Activated CD8-positive, alpha-beta memory T cell treated with anti-CD3 and anti-CD28 coated beads for 1 hour (primary cell): ENCODE measurements at places on chromosomes 12 and 14.

DNA sequence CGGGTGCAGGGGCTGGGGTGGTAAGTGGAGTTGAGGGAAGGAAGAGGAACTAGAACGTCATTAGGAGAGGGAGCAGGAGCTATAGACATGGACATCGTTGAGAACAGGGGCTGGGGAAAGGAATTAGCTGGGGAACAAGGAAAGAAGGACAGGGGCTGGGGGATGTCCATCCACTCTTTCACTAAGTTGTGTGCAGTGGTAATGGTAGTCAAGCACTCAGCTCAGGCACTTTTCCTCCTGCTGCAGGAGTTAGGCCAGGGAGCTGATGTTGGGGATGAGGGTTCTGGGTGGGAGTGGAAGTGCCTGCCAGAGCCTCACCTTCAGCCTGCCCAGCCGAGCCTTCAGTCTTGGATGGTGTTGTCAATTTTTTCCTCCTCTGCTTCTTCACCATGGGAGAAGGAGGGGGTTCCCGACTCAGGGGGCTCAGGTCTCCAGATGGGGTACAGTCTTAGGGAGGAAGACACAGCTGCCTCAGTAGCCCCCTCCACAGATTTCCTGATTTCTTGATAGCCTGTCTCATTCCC, 9.2 kb downstream of the AGAP2 start:
- DNase-seq, result no peak

DNA sequence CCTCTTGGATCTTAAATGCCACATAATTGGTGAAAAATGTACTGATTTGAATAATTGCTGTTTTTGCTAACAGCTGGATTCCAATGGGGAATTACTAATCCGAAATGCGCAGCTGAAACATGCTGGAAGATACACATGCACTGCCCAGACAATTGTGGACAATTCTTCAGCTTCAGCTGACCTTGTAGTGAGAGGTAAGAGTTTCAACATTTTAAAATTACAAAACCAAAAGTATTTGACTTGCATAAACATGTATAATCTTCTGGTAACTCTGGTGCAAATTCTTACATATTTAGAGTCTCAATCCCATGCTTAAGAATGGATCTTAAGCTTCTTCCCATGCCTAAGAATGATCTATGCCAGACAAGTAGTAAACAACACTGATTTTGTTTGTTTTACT, 229.1 kb upstream of the PDZRN4 start:
- no peak for DNase-seq

GRCh38 chr14:99225436-99226203, 46.4 kb downstream of the BCL11B start:
- no peak for DNase-seq

DNA sequence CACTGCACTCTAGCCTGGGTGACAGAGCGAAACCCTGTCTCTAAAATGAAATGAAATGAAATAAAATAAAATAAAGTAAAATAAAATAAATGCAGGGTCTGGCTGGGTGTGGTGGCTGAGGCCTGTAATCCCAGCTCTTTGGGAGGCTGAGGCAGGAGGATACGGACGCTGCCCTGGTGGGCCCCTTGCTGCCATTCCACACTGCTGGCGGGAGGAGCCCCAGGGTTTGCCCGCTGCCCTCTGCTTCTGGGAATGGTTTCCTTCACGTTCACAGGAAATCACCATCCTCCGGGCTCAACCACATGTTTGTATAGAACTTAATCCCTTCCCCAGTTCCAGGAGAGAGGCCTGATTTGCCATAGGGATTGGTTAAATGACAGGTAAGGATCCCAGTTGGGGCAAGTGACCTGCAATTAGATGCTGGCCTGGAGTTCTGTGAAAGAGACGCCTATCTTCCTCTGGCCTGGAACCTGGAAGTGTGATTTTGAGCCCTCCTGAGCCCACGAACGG, 29.3 kb downstream of the CALM1 start:
- DNase-seq, result no peak

DNA sequence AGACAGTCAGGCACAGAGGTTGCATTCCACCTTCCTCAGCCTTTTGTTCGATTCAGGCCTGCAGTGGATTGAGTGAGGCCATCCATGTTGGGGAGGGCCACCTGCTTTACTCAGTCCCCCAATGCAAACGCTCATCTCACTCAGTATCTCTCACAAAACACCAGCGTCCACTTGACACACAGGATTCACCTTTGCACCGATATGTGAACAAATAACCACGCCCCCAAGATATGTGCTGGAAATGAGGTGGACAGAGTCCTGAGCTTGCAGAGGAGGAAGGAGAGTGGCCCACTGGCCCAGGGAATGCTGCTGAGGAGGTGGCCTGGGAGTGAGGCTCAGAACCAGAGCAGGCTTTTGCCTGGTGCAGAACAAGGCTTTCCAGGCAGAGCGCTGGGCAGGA, 60.7 kb downstream of the DNAH10 start:
- no peak for DNase-seq

GRCh38 chr12:25886396-25886795, 72.1 kb upstream of the RASSF8 start:
- no peak for DNase-seq

GRCh38 chr14:83975841-83976770, 1553.8 kb upstream of the FLRT2 start:
- DNase-seq, result no peak

DNA sequence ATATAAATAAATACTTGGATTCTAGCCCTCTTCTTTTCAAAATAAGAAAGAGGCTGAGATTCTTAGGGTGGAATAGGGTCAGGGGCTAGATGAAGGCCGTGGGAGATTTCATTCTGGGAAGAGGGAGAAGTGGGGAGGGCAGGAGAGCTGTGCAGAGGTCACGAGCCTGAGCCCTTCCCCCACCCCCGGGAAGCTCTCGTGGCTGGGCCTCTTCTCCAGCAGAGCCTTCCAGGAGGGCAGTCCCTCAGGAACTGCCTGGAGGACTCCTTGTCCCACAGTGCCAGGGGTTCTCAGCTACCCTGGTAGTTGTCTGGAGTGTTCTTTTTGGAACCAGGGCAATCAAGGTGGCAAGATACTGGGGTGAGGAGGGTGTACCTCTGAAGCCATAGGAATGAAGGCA, 94.0 kb downstream of the ESR2 start:
- DNase-seq, result no peak

DNA sequence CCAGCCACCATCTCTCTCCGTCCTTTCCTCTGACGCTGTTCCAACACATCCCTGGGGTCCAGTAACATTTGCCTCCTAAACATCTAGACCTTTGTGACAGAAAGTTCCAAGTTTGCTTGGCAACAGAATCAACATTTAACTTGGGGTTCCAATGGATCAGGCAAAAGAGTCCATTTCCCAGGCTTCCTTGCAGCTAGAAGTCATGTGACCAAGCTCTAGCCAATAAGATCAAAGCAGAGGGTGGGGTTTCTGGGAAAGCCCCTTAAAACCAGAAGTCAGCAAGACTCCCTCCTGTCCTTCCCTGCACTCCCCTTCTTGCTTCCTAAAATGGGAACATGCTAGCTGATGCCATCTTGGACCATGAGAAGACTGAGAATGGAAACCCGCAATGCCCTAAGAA, 14.7 kb downstream of the FOXN3 start:
- no peak for DNase-seq

DNA sequence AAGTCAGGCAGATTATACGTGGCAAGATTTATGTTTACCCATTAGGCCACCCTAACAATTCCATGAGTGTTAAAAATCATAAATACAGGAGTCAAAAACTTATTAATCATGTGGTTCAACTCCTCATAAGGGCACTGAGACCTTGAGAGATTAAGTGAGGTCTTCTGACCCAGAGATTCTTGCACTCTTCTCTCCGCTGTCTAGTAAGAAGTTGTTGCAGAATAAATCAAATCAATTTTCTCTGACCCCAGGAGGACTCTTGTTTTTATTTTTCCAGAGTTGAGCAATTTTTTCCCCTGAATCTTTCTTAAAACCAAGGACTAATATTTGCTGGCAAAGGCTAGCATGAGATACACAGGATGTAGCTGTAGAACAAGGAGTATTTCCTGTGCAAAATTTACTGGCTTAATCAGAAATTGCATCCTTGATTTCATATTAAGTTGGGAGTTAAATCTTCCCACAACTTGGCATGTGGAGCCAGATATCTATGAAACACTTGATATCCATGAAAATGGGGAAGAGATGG, 90.9 kb upstream of the PTHLH start:
- no peak for DNase-seq

DNA sequence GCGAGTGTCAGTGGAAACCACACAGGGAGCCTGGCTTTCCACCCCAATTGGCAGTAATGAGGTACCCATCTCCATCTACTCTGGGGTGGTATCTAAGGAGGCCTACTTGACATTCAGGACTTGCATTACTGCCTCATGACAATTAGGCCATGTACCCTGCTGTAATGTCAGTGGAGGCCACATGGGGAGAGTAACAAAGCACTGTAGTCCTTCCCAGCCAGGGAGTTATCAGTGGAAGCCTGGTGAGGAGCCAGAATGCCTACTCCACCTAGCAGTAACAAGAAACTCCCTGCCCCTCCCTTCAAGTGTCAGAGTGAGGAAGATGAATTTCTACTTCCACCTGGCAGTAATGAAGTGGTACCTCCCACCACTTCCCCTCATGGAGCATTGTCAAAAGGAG, 12.5 kb downstream of the TIMM9 start:
- DNase-seq, result no peak

- DNase-seq, result no peak
These were observed 101.0 kb downstream of the DERA start for GRCh38 chr12:16012117-16012516.

- no peak for DNase-seq
These were observed 36.0 kb downstream of the NTF3 start for GRCh38 chr12:5467931-5468330.

- no peak for DNase-seq
These were observed 163.6 kb upstream of the TBX3 start for GRCh38 chr12:114847441-114848035.

DNA sequence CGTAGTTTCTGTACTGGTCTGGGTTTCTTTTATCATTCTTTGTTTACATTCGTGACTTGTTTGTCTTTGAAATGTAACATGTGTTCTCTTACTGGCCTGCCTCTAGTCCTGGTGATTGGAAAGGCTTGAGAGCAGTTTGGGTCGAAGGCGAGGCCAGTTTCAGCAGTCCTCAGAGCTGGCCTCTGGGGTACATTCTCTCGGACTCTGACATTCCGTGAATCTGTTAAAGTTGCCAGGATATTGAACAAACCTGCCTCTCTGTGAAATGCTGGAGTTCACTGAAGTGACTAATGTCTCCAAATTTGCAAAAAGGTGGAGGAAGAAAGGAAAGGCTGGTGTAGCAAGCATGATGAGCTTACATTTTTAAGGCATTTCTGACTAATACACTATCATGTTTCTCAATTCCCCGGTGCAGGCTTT, 1.5 kb downstream of the PLEKHA5 start:
- DNase-seq, result no peak

DNA sequence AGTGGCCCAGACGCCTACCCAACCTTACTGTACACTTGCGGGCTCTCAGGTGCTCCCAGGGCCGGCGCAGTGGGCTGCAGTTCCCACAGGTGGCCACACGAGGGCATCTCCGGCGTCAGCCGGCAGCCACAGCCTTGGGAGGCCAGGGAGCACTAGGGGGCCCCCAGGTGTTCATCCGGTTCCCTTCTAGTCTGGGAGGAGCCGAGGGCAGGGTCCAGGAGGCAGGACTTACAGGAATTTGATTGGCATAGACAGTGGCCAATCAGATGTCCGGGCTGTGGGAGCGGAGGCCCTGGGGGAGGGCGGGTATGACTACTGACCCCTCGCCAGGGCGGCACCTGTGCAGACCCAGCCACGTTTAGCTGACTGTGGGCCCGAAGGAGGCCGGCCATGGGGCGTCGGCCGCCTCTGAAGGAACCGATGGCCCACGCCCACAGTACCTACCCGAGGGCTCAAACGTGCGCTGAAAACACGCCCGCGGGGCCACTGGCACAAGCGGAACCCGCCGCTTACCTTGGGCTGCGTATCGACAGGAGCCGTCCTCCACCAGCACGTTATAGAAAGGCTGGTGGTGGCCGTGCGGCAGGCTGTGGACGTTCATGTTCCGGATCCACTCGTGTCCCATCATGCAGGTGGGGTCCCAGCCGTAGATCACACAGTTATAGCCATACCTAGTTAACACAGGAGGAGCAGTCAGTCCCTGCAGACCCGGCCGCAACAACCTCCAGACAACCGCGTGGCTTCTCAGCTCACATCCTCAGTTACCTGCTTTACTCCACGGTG, 34.8 kb downstream of the FBXO21 start:
- DNase-seq, result peak; percentile 54

- no peak for DNase-seq
These were observed 50.4 kb upstream of the RIN3 start for GRCh38 chr14:92463141-92463540.

- no peak for DNase-seq
These were observed 211.6 kb downstream of the DUSP6 start for GRCh38 chr12:89140602-89141238.

DNA sequence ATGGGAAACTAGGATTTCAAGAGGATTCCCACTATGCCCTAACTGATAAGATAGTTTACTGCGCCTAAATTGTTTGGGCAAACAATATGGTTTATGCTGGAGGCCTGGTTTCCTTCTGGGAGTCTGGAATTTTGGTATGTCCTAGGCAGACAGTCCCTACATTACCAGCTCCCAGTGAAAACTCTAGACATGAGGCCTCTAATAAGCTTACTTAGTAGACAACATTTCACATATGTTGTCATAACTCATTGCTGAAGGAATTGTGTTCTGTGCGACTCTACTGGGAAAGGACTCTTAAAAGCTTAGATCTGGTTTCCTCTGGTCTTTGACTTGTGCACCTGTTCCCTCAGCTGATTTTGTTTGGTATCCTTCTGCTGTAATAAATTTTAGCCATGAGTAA, 18.0 kb upstream of the PRPF39 start:
- DNase-seq, result no peak

- no peak for DNase-seq
These were observed at the start of gene BEGAIN for GRCh38 chr14:100587086-100587762. TSS of gene BEGAIN (minus strand) at chr14:100587417. CDS start at chr14:100587290, 127 bp downstream.

DNA sequence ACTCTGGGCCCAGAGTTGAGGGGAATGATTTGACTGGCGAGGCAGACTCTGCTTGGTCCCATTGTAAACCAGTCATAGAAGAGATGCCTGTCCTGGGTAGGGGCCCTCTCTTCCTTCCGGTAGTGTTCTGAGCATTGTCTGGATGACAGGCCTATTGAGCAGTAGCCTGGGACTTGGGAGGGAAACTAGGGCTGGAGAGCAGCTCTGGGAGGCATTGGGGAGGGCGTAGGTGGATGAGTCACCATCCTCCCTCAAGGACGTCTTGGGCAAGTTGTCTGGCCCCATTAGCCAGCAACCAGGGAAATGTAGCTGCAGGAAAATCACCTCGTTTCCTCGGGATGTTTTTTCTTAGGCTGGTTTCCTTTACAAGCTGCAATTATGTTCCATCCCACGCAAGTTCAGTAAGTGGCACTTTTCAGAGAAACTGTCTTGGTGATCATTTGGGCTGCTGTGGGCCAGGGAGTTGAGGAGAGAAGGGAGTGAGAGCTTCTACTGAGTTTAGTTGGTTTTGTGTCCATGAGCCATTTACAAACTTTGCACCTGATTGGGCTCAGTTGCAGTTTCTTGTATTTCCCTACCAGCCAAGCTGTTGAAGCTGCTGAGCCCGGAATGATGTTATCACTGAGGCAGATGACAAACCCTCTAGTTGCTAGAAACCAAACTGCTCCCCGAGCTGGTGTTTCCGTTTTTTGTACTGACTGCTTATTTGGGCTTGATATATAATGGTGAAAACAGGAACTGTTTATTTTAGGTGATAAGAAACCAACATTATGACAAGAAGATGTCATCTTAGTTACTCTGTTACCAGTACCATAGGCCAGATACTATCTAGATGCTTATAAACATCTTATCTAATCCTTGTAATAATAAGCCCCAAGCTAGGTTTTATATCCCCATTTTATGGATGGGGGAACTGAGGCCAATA, 147.6 kb downstream of the CHST11 start:
- peak; percentile 5 for DNase-seq
